Mononuclear cell (primary cell): ENCODE measurements at places on chromosomes 16 and 17. TPM values are rescaled to one million over a fixed set of nuclear protein-coding genes. Genes with fewer than 3 reads are reported as not detected.

GAST gene
- not detected for total RNA-seq

SOX15 gene
- 0.52 TPM for total RNA-seq

MPRIP gene
- total RNA-seq = 62.9 TPM

PIK3R5 gene
- 184 TPM for total RNA-seq
